ENCODE measurements at places on chromosomes 2 and 18.

GRCh38 chr2:206160125-206160806, 571 bp downstream of the EEF1B2 start:
- no peak for DNase-seq

- DNase-seq: no peak
These were observed 212.7 kb upstream of the SLC14A2 start for GRCh38 chr18:45402485-45403056.

- DNase-seq: no peak
These were observed 145.5 kb downstream of the ACKR3 start for GRCh38 chr2:236715077-236715476.

DNA sequence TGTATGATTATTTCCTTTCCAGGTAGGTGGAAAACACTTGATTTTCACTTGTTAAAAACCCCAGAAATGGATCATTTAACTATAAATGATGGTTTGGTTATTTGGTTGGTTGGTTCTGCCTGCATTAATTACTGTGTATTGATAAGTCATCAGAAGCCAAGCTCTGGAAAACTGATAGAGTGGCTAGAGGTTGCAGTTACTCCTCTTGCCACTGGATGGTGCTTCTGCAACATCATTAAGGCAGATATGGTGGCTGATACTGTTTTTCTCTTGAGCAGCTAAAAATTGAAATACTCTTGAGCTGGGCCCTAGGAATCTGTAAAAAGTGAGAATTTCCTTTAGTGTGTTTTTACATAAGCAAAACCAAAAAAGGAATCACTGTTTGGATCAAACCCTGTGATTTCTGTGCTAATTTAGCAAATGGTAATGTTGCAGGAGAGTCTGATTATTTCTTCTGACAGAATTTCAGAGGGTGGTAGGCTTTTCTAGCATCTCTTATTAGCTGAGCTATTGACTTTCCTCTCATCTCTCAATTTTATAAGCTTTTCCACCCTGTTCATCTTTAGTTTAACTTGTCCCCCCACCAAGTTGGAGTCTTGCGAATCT, 54.3 kb downstream of the RAB10 start:
- no peak for DNase-seq

DNA sequence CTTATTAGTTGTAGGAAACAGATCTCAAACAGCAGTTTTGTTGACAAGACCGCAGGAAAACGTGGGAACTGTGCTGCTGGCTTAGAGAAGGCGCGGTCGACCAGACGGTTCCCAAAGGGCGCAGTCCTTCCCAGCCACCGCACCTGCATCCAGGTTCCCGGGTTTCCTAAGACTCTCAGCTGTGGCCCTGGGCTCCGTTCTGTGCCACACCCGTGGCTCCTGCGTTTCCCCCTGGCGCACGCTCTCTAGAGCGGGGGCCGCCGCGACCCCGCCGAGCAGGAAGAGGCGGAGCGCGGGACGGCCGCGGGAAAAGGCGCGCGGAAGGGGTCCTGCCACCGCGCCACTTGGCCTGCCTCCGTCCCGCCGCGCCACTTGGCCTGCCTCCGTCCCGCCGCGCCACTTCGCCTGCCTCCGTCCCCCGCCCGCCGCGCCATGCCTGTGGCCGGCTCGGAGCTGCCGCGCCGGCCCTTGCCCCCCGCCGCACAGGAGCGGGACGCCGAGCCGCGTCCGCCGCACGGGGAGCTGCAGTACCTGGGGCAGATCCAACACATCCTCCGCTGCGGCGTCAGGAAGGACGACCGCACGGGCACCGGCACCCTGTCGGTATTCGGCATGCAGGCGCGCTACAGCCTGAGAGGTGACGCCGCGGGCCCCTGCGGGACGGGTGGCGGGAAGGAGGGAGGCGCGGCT, at the start of gene TYMS:
TSS of gene TYMS (plus strand) at position 343 of the 690 bp plus-strand sequence. CDS start at position 433, 90 bp downstream.
- no peak for DNase-seq

DNA sequence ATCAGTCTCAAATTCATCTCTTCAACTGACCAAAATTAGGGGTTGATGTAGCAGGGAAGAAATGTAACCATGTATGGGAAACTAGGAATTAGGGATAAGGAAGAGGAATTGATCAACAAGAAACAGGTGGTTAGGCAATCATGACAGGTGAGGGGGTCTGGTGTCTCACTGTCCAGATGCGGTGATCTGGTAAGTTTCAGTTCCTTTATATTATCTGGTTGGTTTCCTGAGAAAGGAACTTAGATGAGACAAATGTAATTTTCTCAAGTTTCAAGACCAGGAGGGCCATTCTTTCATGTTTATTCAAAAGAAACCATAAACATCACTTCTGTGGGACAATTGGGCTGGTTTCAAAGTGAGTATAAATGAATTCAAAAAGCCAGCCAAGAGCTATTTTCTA, 306.2 kb upstream of the KCNJ3 start:
- peak; percentile 9 for DNase-seq

- DNase-seq: no peak
These were observed 210.6 kb downstream of the CAMKMT start for GRCh38 chr2:44572196-44572900.

DNA sequence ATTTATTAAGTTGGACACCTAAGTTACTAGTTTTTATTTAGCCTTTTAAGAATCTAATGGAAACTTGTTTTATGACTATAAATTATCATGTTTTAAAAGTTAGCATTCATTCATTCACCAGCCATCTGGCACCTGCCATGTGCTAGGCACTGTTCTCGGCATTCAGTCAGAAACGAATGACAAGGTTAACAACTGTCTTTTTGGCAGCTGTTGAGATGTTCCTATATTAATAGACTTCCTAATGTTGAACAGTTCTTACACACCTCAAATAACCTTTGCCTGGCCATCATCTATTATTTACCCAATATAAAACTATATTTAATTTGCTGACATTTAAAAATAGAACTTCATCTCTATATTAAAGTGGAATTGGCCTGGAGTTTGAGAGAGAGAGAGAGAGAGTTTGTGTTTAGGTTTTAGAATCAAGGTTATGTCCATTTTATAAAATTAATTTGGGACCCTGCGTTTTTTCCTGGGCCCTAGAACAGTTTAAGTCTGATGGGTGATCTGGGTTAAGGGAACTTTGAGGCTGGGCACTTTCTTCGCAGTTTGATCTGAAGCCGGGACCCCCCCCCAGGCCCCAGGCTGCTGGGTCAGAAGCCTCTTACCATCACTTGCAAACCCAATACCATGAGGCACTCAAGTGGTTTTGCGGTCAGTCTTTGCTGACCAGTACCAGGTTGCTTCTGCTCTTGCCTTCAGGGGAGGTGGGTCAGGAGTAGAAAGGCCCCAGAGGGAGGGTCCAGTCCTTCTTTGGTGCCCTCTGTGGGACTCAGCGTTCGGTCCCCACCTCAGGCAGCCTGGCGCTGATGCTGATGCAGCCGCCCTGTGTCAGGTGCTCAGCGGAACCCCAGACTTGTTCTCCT, 48.3 kb upstream of the ASB1 start:
- no peak for DNase-seq

- DNase-seq: no peak
These were observed 32.9 kb upstream of the GCG start for GRCh38 chr2:162184821-162185450.

- DNase-seq: no peak
These were observed 588.4 kb downstream of the SLC4A3 start for GRCh38 chr2:220215785-220216184.

DNA sequence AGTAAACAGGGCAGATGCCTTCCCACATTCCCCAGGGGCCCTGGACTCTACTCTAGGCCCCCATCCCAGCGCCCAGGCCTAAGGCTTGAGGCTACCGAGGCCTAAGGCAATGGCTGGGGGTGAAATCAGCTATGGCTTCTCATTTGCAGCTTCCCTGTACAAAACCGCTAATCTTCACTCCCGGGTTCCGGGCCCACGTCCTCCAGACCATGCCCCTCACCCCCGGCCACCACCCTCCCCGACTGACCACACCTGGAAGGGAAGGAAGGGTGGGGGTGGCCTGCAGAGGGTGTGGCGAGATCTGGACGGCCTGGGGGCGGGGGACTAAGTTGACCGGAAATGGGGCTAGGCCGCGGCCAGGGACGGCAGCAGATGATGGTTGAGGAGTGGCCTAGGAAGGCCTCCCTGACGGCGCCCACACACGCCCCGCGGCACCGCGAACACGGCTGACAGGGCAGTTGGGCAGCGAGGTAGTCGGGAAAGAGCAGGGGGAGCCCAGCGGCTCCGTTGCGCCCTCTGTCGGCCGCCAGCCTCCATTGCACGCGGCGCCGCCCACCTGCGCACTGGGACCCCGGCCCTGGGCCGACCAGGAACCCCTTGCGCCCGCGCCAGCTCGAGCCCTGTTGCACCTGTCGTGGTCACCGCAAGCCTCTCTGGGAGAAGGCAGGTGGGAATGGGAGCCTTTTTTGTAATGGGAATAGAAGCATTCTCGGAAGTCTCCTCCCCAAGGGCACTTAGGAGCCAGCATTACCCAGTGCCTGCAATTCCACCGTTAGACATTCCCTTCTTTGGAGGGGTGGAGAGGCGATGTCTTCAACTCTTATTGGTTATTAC, 117.1 kb upstream of the STPG4 start:
- DNase-seq: no peak

DNA sequence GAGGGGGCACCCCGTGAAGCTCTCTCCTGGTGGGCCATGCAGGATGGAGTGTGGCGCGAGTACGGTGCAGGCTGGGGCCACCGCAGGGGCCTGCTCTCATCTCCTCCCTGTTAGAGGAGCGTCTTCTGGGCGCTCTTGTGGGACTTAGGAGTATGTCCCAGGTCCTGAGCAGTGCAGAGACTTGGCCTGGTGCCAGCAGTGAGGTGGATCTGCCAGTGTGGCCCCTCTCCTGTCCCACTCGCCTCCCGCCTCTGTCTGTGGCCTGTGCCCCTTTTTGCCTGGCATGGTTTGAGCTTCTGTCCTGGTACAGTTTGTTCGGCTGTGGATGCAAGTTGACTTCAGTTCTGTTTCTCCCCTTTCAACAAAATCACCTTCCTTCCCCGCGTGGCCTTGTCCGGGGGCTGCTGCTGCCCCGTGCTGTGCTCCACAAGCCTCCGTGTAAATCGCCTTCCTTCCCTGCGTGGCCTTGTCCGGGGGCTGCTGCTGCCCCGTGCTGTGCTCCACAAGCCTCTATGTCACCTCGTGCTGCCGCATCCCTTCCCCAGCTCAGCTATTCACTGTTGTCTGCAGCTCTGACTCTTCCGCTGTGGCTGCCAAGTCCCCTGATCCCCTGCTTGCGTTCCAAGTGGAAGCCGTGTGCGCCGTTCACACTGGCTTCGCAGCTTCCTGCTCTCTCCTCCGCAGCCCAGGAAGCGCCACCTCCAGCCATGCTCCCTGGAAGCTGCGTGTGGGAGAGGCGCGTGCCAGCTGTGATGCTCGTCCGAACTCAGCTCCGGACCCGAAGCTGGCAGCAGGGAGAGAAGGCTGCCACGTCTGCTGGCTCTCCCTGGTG, 13.7 kb downstream of the LDLRAD4 start:
- DNase-seq: no peak
